ENCODE measurements at places on chromosomes 6 and 20.

GRCh38 chr6:135642912-135643311 lies 145.4 kb upstream of the AHI1 start:
- DNase-seq = no peak

- no peak for DNase-seq
These were observed 8.4 kb upstream of the IDH3B start for GRCh38 chr20:2672446-2672845.

DNA sequence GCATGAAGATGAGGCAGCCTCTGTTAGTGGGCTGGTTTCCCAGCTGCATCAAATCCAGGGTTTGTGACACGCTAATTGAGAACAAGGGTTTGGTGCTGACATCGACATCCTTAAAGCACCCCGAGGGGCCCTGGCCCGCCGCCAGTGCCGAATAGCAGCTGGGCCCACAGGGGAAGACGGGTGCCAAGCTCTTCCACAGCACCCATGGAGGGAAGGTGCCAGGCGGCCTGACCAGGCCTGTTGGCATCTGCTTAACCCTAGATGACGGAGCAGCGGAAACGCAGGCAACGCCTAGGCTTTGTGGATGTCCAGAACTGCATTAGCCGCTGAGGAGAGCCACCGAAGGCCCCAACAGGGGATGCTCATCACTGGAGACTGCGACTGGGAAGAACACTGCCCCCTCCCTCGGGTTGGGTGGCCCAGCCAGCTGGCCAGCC lies 16.0 kb downstream of the UQCC2 start:
- no peak for DNase-seq

DNA sequence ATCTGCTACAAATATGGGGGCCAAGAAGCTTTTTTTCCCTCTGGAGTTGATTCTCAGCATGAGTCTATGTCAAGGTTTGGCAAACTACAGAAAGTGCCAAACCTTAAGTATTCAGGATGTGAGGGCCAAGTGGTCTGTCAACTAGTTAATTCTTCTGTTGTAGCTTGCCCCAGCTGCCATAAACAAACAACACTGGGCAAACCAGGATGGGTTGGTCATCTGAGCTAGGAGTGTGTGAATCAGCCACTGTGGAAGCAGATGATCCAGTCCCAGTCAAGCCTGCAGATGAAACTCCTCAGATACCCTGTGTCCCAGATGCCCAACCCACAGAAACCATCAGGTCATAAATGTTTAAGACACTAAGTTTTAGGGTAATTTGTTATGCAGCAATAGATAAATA lies 103.0 kb upstream of the MOCS1 start:
- DNase-seq = no peak

DNA sequence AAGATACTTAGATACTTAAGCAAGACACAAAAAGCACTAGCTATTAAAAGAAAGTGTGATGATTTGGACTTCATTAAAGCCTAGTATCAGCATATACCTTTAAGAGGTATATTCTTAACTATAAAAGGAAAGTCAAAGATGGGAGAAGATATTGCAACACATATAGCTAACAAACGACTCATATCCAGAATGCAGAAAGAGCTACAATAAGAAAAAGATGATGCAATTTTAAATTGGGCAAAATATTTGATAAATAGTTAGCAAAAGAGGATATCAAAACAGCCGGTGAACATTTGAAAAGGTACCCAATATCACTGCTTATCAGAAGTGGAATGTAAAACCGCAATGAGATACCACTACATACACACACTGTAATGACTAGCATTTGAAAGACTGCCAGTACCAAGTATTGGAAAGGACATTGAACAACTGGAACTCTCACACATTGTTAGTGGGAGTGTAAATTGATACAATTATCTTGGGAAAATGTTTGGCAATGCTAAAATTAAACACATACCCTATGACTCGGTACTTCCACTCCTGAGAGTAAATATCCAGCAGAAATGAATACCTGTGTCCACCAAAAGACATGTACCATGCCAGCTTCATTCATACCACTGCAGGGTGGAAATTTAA lies 25.7 kb downstream of the MUC22 start:
- DNase-seq = no peak

DNA sequence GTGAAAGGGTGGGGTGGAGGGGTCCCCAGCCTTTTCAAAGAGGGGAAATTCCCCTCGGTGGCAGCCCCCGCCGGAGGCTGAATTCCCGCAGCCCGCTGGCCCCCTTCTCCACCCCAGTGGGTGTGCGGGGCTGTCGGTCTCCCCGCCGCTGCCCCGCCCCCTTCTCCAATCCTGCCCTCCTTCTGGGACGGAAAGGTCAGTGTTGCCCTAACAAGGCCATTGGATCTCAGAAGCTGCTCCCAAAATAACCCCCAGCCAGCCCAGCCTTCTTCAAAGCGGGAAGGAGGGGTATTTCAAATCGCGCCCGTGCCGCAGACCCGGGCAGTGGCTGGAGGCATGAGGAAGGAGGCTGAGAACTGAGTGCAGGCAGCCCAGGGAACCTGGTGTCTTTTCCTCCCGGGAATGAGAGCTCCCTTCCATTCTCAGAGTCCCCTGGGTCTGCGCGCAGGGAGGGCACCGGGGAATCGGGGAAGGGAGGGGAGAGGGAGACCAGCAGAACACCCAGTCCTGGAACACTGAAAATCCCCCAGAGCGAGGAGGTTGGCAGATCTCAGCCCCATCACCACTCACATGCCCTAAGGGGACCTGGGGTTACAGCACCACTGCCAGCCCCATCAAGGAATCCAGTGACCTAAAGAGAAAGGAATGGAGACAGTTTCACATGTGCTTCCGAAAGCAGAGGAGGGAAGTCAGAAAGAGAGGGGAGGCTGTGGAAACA lies at the start of gene JPH2:
Gene JPH2 (minus strand): TSS at position 135 of the 718 bp plus-strand sequence. CDS start 483 bp downstream, outside the sequence.
- DNase-seq = no peak

GRCh38 chr6:45896783-45897441 lies 118.7 kb downstream of the CLIC5 start:
- DNase-seq = no peak

DNA sequence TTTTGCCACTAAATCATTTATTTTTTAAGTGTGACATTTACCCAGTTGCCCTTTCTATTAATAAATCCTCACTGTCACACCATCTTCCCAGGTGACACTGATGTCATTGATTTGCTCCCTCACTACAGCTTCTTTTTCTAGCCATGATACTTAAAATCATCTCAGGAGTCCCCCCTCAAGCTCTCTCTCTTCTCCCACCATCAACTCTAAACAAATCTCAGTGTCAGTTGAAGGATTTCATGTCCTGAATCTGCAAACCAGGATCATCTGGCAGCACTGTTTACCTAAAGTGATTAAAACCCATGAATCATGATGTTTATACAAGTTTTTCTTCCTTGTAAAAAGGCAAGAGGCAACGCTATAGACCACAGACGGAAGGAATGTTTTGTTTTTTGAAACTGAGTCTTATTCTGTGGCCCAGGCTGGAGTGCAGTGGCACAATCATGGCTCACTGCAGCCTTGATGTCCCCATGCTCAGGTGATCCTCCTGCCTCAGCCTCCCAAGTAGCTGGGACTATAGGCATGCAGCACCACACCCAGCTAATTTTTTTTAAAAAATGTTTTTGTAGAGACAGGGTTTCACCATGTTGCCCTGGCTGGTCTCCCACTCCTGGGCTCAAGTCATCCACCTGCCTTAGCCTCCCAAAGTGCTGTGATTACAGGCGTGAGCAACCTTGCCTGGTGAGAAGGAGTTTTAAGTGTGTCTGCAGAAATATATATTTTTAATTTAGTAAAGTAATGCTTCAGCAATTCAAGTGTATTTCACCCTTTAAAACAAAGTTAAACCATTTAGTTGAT lies 30.1 kb upstream of the SH3BGRL2 start:
- DNase-seq = no peak

DNA sequence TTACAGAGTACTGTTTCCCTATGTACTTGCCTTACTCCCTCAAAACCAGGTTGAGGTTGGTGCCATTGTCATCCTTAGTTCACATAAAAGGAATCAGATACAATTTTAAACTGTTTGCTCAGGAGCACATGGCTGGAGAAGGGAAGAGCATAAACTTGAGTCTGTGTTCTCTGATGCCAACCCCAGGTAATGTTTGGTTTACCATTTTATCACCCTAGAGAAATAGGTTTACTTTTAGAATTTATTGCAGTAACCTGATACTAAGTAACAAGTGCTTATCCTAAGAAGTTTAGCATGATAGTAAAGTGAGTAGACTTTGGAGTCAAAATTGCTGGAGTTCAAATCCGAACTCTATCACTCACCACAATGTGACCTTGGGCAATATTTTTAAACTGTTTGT lies 86.3 kb downstream of the RFPL4B start:
- no peak for DNase-seq

GRCh38 chr6:146289816-146290588 lies 253.6 kb upstream of the RAB32 start:
- no peak for DNase-seq
